GM12892 (cell line): ENCODE measurements at places on chromosomes 4 and X.

GRCh38 chrX:123138473-123138872, 45.6 kb upstream of the GRIA3 start:
- DNase-seq, result no peak

- no peak for DNase-seq
These were observed 8.1 kb upstream of the SMS start for GRCh38 chrX:21932292-21933002.

DNA sequence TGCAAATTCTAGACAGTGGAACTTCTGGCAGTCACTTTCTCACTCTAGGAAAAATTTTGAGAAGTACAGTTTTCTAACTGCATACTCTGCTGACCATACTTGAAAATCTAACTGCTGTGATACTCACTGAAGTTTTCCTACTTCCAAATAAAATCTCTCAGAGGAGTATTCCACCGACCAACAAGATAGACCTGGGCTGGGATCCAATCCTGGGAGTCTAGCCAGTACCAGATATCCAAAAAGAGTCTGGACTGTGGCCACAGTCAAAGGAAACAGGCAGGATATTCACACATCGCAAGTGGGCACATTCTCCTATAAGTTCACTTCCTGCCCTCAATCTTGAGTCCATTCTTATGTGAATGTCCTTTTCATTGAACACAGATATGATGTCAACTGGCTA, 1138.7 kb upstream of the PCDH7 start:
- no peak for DNase-seq

DNA sequence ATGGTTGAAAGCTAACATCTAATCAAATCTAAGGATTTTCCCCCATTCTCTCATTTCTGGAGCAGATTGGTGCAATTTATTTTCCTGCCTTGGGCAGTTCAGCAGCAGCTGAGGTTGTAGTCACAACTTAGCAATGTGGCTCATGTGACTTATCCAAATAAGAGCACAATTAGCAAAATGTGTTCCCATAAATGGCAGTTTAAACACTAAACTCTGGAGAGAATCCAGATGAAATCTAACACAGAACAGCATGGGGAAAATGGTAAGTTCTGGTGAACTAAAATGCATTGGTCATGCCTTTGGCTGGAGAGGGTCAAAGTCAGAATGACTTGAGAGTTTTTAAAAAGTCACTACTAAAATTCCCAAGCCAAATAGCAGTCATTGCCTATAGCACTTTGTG, 422.6 kb upstream of the DIPK2B start:
- no peak for DNase-seq

- DNase-seq, result no peak
These were observed 2.7 kb downstream of the DOCK11 start for GRCh38 chrX:118498351-118498750.

DNA sequence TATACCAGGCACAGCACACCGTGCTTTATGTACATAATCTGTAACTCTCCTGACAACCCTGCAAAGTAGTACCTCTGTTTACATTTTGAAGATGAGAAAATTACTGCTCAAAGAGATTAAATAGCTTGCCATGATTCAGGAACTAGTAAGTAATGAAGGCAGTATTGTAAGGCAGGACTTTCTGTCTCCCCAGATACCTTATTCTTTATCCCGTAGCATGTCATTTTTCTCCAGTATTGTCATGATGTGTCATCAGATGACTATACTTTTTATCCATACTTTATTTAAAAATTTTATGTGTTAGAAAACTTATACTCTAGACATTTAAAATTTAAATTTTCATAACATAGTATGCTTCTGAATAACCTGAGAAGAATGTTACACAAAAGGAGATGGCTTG, 188.3 kb upstream of the NUDT6 start:
- DNase-seq, result no peak

DNA sequence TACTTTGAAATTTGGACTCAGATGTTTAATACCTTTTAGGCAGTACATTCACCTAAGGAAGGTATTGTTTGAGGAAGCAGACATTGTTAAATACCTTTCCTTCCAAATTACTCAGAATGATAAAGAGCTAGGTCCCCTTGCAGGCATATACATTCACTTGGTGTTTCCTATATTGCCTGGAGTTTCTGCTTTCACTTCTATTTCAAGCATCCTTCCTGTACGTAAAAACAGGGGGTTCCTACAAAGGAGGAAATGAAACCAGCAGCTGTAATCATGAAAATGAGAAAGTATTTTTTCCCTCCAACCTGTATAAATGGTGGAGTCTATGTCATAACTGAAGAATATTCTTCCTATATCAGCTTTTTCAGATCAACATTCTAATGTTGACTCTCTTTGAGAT, 90.4 kb upstream of the RASGEF1B start:
- peak; percentile 17 for DNase-seq

DNA sequence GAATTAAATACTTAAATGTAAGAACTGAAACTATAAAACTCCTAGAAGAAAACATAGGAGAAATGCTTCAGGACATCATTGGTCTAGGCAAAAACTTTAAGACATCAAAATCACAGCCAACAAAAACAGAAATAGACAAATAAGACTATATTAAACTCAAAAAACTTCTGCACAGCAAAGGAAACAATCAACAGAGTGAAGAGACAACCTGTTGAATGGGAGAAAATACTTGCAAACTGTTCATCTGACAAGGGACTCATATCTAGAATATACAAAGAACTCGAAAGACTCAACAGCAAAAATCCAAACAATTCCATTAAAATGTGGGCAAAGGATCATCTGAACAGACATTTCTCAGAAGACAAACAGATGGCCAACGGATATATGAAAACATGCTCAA, 16.2 kb upstream of the DSPP start:
- DNase-seq, result no peak

DNA sequence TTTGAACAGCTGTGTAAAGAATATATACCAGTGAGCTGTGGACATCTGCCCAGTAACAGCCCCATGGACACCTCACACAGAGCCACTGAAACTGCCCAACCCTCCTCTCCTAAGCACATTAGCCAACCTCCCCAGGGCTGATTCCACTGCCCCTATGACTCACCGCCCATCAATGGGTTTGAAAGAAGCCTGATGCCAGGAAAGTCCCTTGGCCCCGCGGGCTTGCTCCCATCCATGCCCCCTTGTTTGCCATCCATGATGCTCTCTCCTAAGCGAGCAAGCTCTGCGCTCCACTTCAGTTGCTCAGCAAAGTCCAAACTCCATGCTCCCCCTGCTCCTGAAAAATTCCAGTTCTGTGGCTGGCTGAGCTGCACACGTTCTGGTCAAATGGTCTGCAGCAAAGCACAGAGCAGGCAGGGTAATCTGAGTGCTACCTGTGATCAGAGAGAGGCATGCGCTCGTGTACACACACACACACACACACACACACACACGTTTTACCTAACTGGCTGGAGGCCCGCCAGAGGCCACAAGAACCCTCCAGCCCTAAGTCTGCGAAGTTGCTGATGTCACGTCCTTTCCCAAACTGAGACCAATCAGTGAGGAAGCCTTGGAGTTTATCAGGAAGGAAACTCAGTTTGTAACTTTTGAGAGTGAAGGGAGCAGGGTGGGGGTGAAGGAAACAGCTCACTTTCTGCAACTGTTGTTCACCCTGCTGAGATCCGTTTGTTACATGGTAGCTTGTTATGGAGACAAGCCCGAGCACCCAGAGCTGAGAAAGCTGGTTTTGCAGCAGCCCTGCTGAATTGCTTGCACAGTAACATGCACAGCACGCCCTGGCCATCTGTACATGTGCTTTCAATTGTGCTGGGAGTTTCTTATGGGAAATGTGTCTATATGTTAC, at the start of gene ASB9:
ASB9 (minus strand) TSS at position 466 of the 904 bp plus-strand sequence; CDS start at position 257, 209 bp downstream.
- no peak for DNase-seq

DNA sequence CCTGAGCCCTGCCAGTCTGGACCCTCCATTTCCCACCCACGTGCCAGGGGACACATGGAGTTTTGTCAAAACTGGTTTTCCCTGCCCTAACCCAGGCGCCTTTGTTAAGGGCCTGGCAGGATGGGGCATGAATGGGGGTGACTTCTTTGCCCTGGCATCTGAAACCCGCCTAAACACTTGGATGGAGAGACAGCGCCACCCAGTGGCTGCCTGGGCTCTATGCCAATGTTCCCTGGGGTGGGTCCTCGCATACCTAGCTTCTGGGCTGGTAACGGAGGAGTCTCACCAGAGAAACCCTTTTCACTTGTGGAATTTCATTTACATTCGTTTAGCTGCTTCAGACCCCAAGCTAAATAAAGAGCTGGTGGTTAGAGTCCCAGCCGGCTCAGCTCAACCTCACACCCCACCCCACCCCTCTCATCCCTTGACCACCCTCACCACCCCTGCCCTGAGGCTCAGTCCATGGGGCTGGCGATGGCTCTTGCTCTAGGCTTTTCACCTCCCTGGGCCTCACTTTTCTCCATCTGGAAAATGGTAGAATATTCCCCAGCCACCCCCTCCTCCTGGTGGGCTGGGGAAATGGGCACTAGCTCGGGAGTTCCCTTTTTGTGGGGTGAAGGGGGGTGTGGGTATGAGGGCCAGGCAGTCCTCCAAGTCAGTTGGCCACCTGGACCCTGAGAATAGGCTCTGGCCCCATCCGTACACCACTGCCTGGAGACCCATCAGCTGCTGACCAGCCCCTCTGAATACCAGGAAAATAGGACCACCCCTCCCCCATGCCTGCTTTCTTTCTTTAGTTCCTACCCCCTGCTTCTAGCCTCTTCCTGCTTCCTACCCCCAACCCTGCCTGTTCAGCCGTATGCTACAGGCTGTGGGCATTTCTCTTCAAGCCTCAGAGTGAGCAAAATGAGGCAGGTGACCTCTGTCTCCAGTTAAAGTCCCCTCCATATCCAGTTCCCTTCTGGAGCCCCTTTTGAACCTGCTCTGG, 57.1 kb upstream of the PJA1 start:
- DNase-seq, result peak; percentile 65

DNA sequence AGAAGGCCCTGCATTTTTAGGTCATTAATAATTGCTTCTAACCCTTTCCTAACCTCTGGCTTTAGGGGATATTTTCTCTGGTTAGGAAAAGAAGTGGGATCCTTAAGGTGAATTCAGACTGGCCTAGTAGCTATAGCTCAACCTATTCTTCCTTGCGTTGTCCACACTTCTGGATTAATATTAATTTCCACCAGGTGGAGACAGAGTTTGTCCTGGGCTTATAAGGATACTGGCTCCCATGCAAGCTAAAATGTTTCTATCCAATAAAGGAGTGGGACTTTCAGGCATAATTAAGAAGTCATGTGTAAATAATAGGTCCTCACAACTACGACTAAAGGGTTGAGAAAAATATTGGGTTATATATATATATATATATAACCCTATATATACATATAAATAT, 860.0 kb upstream of the POU3F4 start:
- DNase-seq, result no peak

- DNase-seq, result no peak
These were observed 185.4 kb downstream of the TSPAN5 start for GRCh38 chr4:98473046-98473445.

DNA sequence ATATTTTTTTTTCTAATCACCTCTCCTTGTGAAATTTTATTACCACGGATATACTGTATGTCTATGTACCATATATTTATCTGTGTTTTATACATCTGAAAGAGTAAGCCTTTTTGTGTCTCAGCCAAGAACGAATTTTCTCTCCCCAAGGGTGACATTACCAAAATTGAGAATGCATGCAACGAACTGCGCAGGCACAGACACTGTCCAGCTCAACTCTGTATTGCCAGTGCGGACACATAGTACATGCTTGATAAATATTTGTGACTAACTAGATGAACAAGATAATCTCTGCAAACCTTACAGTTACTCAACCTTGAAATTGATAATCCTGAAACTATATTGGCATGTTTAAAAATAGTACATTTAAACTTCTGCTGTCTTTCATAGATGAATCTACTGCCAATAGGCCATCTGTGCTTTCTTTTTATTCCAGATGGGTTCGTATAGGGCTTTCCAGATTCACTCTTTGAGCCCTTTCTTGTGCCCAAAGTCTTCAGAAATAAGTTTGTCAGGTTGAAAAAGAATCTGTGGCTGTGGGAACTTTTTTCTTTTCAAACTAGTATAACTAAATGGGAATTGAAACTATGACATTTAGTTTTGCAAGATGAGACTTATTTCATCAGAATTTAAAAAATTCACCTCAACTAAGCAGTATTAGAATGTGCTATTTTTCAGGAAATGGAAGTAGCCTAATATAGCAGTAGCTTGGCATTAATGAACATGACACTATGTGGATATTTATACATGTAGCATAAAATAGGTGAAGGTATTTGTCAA, 38.9 kb downstream of the DTHD1 start:
- no peak for DNase-seq

DNA sequence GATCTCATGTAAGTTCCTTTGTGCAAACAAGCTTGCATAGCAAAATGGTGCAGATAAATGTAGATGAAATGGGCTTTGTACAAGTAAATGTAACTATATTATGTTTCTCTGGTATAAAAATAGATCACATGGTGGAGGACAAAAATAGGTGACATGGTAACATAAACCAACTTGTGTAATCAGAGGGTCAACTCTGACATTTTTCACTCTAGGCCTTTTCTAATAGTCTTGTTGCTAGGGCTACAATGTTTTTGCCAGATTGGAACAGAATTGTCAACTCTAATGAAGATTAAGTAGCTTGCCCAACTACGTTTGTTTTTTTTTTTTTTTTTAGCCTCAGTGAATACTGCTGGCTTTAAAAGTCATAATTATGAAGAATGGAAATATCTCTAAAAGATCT, 11.5 kb downstream of the MAD2L1 start:
- DNase-seq, result no peak

- DNase-seq, result no peak
These were observed 120.9 kb upstream of the NOCT start for GRCh38 chr4:138894709-138895108.

GRCh38 chr4:151197247-151197646, 79.7 kb upstream of the PRSS48 start:
- DNase-seq, result no peak

- no peak for DNase-seq
These were observed 776 bp downstream of the CEP44 start for GRCh38 chr4:174284487-174284886.

GRCh38 chr4:155617296-155617695, 49.4 kb upstream of the GUCY1A1 start:
- no peak for DNase-seq

- no peak for DNase-seq
These were observed 3.2 kb downstream of the CXorf38 start for GRCh38 chrX:40644176-40644575.

DNA sequence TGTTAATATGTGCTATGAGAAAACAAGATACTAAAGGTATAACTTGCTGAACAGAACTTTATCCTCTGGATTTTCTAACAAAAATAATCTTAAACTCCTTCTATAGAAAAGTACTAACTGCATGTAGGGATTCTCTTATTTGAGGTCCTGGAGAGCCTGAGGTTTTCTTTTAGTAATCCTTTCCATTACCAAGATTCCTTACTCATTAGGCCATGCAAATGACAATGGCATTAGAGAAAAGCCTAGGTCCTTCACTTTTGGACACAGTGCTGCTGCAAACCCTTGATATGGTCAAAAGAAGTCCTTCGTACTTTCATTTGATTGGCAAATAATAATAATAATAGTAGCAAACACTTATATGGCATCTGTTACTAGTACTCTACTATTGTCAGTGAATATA, 3.2 kb downstream of the MMRN1 start:
- no peak for DNase-seq
